ENCODE measurements at places on chromosomes 3 and 15.
A peak's percentile ranks its signal among the peaks of the same experiment; 100 is the strongest.

GRCh38 chr15:57444877-57445513, 68.7 kb downstream of the CGNL1 start:
- no peak for DNase-seq

DNA sequence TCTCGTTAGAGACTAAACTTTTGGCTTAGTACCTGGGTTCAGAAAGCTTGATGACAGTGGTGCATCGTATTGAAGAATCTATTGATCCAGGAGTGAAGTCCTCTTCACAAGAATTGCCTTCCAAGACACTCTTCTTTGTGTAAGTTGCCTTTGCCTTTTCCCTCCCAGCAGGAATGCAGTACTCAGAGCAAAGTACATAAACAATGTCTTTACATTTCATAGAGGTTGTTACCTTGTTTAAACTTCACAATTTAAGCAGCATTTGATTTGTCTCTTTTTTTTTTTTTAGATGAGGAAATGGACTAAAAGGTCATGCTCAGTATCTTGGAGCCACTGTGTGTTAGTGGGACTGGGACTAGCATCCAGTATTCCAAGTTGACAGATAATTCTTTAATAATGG, 9.9 kb downstream of the RAB7A start:
- no peak for DNase-seq

DNA sequence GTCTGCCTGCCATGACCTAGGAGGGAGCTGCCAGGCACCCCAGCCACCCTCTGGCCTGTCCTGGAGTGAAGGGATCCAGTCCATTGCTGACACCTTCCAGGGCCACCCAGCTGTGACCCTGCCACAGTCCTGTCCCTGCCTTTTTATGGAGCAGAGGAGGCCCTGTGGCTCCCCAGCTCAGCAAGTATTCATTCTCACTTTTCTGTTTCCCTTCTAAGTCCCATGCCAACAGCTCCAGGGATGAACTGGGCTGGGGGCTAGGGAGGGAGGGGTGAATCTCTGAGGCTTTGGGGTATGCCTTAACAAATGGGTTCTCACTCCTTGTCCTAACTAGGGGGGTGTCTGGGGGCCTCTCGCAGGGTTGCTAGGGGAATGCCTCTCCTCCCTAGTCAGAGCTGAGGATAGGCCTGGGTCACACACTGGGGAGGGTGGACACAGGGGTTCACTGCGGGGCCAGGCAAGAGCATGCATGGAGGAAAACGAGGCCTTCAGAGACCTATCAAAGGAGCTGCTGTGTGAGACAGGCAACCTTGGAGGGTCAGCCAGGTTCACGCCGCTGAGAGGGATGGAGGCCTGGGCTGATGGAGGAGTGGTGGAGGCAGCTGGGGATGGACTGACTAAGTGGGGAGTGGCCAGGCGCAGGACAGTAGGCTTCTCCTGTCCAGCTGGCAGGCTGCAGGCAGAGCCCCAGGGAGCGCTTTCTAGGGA, 31.8 kb downstream of the EPHB3 start:
- no peak for DNase-seq

DNA sequence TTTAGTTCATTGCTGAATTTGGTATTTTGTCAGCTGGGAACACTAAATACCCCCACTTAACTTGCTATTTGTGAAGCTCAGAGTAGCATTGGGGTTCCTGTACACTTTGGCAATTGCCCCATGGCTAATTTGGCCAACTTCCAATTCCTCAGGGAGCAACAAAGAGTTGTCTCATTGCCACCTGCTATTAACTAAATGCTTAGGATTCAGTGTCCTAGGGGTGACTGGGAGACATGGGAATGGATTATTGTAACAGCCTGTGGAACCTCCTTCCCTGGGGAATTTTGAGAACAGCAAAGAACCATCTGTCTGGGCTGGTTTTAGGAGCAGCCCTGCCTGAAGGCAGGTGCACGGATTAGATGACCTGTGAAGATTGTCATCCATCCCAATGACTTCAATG, 437.4 kb upstream of the TPRG1 start:
- DNase-seq, result no peak

DNA sequence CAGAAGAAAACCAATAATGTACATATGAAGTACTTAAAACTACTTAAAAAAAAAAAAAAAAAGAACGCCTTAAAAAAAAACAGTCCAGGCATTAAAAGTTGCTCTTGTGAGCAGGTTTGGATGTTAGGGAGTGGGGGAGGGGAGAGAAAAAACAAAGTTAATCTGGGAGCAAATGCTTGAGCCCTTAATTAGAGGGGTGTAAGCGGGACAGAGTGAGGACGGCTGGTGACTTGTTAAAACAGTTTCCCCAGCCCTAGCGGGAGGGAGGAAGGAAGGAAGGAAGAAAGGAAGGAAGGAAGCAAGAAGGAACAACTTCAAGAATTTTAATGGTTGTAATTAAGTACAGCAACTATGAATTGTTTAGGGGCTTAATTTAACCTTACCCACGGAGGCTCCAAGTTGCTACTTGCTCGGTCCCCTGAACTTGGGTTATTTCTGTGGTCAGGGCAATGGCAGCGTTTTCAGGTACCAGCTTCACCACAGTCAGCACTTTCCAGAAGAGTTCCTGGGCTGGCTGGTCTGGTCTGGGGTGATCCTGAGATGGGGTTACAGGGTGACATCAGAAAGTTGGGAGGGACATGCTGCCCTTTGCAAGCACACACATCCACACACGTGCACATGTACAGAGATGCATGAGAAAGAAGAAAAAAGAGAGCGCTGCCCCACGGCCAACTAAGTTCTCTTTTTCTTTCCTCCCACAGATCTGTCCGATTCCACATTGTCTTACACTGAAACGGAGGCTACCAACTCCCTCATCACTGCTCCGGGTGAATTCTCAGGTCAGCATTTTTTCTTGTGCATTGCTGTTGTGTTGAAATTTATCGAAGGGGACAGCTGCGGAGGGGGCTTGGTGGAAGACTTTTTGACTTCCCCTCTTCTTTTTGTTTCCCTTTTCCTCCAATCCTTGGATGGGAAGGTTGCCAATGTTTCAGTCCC, 14.0 kb downstream of the SMAD6 start:
- DNase-seq, result peak; percentile 44

GRCh38 chr3:173410849-173411248, 13.3 kb downstream of the NLGN1 start:
- peak; percentile 14 for DNase-seq

GRCh38 chr3:97899331-97899730, 72.9 kb downstream of the RIOX2 start:
- DNase-seq, result no peak

- DNase-seq, result peak; percentile 62
Measured at GRCh38 chr15:65323071-65323511, 18.6 kb downstream of the RNU5B-1 start.

- peak; percentile 52 for DNase-seq
Measured at GRCh38 chr3:159252772-159253384, 451.0 kb downstream of the MFSD1 start.

- no peak for DNase-seq
Measured at GRCh38 chr15:57740048-57740447, 33.5 kb downstream of the POLR2M start.

- DNase-seq, result no peak
Measured at GRCh38 chr3:43473244-43473643, 148.6 kb downstream of the ANO10 start.

- no peak for DNase-seq
Measured at GRCh38 chr3:167950212-167950611, 145.5 kb downstream of the GOLIM4 start.

GRCh38 chr3:53650424-53650823, 156.0 kb downstream of the CACNA1D start:
- no peak for DNase-seq

DNA sequence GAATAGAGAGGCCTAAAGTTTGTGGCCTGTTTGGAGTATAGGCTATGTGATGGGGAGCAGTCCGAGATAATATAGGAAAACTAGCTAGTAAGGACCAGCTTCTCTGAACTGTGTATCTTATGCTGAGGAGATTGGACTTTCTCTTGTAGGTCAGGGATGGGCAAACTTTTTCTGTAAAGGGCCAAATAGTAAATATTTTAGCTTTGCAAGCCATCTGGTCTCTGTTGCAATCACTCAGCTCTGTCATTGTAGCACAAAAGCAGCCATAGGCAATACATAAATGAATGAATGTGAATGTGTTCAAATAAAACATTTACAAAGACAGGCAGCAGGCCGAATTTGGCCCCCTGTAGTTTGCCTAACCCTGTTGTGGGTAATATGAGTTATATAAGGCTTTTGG, 24.5 kb downstream of the TMOD3 start:
- DNase-seq, result no peak

DNA sequence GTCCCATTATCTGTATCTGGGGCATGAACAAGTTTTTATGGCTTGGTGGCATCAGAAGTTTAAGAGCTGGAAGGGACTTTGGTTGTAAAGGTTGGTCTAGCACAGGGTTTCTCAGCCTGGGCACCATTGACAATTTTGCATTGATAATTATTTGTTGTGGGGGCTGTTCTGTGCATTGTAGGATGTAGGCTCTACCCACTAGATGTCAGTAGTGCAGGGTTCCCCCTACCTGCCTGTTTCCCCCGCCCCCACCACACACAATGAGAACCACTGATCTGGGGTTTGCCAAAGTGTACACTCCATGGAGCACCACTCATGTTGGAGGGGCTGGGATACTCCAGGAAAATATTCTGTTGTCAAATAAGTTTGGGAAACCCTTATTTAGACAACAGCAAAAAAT, 42.7 kb downstream of the PLCL2 start:
- no peak for DNase-seq

GRCh38 chr15:98292442-98293240, 332.1 kb downstream of the ARRDC4 start:
- DNase-seq, result peak; percentile 84

GRCh38 chr15:67906382-67906781, 66.5 kb upstream of the RNU6-1 start:
- DNase-seq, result no peak
